ENCODE measurements at places on chromosomes 6 and 20.

DNA sequence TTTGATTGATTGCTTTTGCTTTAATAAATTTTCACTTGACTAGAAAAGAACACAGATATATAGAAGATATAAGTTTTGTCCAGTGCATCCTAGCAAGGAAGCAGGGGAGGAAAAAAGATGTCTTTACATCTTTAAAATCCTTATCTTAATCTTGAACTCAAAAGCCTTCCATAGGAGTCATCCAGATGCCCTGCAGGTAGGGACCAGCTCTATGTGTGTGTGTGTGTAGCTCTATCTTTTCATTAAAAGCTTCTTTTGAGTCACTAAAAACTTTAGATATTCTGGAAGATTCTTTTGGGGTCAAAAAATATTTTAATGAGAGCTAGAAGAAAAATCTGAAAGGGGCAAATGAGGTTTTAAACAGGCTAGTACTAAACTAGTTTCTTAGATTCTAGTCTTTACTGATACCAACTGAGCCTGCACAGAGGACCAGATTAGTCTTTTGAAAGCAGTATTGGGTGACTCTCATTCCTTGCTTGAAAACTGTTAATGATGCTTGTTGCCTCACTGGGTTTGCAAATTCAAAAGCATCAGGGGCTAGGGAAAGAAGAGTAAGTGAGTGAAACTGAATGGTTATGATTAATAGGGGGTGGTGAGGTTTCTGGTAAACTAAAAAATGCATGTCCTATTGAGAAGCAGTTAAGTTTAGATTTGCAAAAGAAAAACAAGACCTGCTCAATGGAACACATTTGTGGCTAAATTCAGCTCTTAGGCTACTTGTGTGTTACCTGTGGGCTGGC is 40.6 kb upstream of the JAG1 start:
- no peak for DNase-seq

GRCh38 chr20:44700306-44700705 is 14.9 kb upstream of the CCN5 start:
- DNase-seq: no peak

DNA sequence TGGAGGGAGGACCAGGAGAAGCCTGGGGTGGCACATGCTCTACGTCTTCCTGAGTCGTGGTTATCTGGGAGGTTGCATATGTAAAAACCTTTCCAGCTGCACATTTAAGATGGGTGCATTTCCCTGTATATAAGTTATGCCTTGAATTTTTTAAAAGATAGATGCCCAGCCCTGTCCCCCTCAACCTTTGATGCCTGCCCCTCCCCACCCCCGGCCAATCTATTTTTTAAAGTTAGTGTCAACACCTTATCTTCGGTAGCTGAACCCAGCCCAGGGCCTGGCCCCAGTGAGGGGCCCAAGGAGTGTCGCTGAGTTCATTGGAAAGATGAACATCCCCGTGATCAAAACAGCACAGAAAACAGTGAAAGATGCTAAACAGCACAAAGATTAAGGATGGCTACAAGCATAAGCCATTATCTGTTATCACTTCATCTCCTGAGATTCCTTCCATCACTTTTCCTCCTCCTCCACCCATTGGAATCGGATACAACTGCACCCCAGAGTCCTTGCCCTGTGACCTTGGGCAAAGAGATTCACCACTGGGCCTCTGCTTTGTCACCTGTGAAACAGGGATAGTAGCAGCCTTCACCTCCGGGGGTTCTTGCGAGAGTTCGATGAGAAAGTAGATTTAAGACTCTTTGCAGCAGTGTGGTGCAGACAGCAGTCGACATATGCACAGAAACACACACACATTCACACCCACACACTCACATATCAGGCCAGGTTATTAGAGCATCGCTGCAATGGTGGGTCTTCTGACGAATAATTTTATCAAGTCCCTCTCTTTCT is 47.5 kb downstream of the SIRPA start:
- no peak for DNase-seq

GRCh38 chr6:12818324-12818723 is 101.8 kb downstream of the PHACTR1 start:
- DNase-seq: no peak

DNA sequence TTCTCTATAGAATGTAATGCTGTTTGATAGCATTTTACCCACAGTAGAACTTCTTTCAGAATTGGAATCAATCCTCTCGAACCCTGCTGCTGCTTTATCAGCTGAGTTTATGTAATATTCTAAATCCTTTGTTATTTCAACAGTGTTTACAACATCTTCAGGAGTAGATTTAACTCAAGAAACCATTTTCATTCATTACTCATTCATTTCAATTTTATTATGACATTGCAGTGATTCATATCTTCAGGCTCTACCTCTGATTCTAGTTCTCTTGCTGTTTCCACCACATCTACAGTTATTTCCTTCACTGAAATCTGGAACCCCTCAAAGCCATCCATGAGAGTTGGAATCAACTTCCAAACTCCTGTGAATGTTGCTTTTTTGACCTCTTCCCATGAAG is 93.7 kb downstream of the ZFAND3 start:
- DNase-seq: no peak

DNA sequence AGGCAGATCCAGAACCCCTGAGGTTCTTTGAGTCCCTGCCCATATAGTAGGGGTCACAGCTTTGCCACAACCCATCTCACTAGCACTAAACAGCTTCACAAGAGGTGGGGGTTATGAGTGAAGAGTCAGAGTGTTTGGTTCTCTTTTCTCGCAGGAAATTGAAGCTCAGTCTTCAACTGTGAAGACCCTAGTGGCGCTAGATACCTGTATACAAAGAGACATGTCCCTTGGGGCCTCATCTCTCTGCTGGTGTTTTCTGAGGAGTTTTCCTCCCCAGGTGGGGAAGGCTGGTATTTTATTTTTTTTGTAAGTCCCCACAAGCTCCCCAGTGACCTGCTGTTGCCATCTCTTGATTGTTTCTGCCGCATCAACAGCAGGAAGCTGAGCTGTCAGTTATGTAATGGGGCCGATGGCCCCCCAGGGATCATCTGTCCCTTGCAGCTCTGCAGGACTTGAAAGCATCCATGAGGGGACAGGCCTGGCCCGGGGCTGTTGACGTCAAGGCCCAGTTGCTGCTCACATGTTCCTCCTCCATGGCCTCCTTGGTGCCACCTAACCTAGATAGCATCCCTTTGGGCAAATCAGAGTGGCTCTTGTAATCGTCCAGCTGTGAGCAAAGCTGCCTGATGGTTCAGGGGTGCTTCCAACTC is 23.1 kb downstream of the STK35 start:
- no peak for DNase-seq

DNA sequence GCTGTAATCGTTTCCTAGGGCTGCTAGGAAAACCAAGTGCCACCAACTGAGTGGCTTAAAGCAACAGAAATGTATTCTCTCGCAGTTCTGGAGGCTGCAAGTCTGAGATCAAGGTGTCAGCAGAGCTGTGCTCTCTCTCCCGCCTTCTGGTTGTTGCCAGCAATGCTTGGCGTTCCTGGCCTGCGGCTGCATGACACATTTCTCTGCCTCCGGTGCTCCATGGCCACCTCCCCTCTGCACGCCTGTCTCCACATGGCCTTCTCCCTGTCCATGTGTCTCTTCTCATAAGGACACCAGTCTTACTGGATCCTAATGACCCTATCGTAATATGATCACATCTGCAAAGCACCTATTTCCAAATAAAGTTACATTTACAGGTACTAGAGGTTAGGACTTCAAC is 91.7 kb upstream of the AKAP12 start:
- DNase-seq: no peak

DNA sequence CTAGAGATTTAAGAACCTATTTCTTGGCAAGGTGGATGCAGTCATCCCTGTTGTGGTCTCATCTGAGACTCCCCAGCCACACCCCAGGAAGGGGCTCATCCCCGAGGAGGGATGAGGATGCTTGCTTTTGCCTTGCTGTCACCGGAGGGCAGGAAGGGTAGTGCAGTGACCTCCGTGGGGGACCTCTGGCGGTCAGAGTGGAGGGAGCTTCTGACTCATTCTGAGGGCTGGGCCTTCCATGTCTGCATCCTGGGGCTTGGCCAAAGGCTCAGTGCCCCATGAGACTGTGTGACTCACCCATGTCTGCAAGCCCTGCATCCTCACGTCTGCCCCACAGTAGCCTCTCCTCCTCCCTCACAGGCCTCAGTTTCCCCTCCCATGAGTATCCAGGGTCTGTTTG is 38.7 kb downstream of the UQCC2 start:
- DNase-seq: no peak

- no peak for DNase-seq
Measured at GRCh38 chr6:88047510-88048150, at the start of gene SPACA1. TSS of gene SPACA1 (plus strand) at chr6:88047841. CDS start at chr6:88047906, 65 bp downstream.

DNA sequence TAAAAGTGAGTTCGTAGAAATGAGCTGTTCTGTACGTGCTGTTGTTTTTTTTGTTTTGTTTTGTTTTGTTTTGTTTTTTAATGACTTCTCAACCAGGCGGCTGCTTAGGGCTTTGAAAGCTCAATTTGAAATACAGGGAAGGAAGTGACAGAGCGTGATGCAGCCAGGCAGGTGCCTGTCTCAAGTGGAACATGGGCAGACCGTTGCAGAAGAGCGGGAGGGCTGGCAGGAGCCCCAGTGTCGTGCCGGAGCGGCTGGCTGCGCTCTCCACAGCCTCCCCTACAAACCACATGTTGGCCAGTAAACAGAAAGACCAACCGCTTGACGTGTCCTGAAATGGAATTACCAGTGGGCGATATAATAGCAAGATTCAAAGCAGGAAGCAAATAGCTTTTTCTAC is 164.9 kb upstream of the RREB1 start:
- DNase-seq: no peak

DNA sequence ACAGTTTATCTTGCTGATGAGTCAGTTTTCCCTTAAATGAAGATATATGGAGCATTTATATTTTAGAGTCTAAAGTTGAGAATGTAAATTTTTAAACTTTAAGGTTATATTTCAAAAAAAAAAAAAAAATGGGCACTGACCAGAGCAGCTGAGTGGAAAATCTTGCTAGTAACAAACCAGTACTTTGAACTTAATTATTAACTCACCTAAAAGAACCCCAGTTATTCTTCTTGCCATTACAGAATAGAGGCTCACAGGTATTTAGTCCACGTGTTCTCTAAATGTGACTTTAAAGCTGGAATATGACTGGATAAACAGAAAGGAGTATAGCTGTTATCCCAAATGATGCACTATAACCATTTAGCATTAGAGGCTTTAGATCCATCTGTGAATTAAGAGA is 178.4 kb downstream of the COL9A1 start:
- no peak for DNase-seq

DNA sequence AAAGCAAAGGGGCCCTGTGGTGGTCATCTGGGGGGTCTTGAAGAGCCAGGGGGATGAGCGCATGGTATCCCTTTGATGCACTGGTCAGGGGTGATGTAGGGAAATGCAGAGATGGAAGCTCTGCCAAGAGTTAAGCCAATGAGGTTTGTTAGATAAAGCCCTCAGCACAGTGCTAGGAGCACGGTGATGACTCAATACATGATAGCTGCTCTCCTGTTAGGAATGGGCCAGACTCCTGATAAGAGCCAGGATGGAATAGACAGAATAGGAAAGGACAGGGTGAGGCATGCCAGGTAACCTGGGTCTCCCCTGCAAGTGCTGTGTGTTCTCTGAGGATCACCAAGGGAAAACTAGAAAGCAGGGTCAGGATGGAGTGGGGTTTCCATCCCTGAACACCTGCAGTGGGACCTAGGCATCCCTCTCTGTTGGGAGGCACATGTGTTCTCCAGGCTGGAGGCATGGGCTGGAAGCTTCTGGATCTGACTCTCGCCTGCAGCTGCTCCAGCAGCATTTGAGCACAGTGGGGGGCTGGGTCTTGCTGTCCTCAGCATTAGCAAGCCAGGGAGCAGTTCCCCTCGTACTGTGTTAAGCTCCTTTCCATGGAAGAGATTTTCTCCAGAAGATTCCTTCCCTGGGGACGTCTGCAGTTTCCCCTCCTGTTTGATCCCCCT is 71.8 kb upstream of the TIAM2 start:
- DNase-seq: no peak

- DNase-seq: no peak
Measured at GRCh38 chr20:23605867-23606651, at the start of gene CST9. TSS of gene CST9 (minus strand) at chr20:23605917. CDS start at chr20:23605864, 53 bp downstream.

GRCh38 chr6:7454696-7455358 is 65.2 kb downstream of the RIOK1 start:
- no peak for DNase-seq

- DNase-seq: no peak
Measured at GRCh38 chr6:87698547-87699006, 3.5 kb downstream of the AKIRIN2 start.

- DNase-seq: no peak
Measured at GRCh38 chr6:116008470-116009243, 52.0 kb downstream of the FRK start.

- DNase-seq: no peak
Measured at GRCh38 chr6:158253248-158253647, 59.0 kb upstream of the TULP4 start.

DNA sequence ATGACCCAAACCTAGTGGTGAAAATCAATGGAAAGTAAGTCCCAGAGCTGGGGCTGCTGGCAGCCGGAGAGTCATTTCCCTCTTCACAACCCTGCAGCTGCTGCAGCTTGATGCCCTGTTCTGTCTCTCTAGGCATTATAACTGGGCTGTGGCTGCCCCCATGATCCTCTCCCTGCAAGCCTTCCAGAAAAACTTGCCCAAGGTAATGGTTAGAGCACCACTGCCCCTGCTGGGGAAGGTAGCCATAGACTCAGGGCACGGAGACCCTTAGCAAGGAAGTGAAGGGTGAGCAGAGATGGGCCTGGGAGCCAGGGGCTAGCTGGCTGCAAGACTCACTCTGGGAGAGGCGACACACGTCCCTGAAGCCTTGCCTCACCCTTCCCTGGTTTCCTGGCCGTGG is 12.0 kb downstream of the LPIN3 start:
- DNase-seq: no peak

DNA sequence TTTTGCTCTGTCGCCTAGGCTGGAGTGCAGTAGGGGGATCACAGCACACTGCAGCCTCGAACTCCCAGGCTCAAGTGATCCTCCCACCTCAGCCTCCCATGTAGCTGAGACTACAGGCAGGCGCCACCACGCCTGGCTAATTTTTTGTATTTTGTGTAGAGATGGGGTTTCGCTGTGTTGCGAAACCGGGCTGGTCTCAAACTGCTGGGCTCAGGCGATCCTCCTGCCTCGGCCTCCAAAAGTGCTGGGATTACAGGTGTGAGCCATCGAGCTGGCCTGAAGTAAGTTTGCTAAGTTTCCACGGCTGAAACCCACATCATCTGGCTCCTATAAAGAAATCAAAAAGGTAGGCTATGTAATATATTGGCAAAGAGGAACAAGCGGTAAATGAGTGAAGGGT is 1.4 kb upstream of the MYLIP start:
- DNase-seq: no peak

DNA sequence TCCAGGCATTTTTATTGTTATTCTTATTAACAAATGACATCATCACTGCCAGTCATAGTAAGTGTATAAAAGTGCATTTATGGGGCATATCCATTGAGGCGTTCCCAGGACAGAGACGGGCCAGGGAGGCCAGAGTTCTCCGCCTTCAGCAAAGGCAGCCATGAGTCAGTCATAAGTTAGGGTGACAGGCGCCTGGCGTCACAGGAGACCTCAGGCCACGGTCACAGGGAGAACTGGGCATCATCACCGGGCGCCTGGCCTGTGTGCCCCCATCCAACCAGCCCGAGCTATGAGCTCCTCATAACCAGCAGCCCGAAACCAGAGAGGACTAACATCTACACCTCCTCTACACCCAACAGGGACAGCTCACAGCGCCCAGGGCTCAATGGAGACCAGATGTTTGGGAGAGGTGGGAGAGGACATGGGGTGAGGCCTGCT is 259.2 kb downstream of the DLL1 start:
- DNase-seq: no peak

GRCh38 chr20:13289031-13289430 is 68.0 kb downstream of the ISM1 start:
- DNase-seq: no peak

GRCh38 chr6:33425668-33426577 is 6.1 kb downstream of the SYNGAP1 start:
- DNase-seq: peak; percentile 82

Data from activated naive CD4-positive, alpha-beta T cell treated with Interleukin-2 at 50 U/mL for 16 hours (primary cell).